ENCODE measurements at places on chromosomes 5 and 9.

- no peak for DNase-seq
Observed at GRCh38 chr5:81365541-81365940, 28.4 kb downstream of the ACOT12 start.

- peak; percentile 54 for DNase-seq
Observed at GRCh38 chr5:82225525-82226172, 52.5 kb downstream of the RPS23 start.

GRCh38 chr9:112786829-112787520 is 36.4 kb downstream of the SNX30 start:
- no peak for DNase-seq

- DNase-seq = no peak
Observed at GRCh38 chr9:19663570-19663969, 125.3 kb downstream of the SLC24A2 start.
